ENCODE measurements at places on chromosomes 11 and 22. TPM values are rescaled to one million over a fixed set of nuclear protein-coding genes. Genes with fewer than 3 reads are reported as not detected.

- H3K4me1 ChIP-seq = no peaks in the 10 kb centered on the region
- H3K27ac ChIP-seq = no peak overlapping the region
- H3K36me3 ChIP-seq = no peaks in the 10 kb centered on the region
These were observed 44.3 kb downstream of the SLC5A12 start for GRCh38 chr11:26677566-26677965.

DNA sequence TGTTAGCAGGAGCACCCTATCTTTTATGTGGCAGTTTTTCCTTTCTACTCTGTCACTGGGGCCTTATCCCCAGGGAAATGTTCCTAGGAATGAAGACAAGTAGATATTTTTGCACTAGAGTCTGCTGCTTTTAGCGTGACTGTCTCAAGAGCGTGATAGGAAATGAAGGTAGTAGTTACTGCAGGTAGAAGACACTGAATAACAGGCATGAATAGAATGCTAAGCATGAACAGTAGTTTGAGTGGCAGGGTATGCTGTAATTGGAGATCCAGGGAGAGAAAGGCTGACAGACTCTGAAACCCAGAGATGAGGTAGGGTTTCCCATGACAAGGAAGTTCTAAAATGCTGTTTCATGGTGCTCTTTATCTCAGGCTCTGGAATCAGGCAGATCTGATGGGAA lies 475.1 kb downstream of the NELL1 start:
- H3K27me3 ChIP-seq = no peaks in the 10 kb centered on the region
- no peaks in the 10 kb centered on the region for H3K36me3 ChIP-seq
- no peak for DNase-seq

DNA sequence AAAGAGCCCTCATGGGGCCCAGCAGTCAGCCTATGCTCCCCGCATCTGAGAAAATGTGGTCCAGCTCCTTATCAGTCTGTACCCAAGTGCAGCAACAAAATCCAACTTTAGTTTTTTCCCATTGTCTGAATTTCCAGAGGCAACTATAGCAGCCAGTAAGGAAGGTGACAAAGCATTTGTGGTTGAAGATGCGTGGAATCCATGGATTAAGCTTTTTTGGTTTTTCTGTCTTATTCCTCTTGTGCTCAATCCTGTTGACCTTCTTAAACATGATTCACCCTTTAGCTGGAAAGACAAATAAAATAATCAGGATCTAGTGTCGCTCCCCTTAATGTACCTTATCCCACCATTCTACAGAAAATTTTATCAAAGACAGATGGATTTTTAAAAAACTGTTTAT lies 14.3 kb downstream of the GDPD4 start:
- no peaks in the 10 kb centered on the region for H3K36me3 ChIP-seq
- DNase-seq = no peak
- no peaks in the 10 kb centered on the region for H3K4me1 ChIP-seq
- H3K4me3 ChIP-seq = no peak overlapping the region

DNA sequence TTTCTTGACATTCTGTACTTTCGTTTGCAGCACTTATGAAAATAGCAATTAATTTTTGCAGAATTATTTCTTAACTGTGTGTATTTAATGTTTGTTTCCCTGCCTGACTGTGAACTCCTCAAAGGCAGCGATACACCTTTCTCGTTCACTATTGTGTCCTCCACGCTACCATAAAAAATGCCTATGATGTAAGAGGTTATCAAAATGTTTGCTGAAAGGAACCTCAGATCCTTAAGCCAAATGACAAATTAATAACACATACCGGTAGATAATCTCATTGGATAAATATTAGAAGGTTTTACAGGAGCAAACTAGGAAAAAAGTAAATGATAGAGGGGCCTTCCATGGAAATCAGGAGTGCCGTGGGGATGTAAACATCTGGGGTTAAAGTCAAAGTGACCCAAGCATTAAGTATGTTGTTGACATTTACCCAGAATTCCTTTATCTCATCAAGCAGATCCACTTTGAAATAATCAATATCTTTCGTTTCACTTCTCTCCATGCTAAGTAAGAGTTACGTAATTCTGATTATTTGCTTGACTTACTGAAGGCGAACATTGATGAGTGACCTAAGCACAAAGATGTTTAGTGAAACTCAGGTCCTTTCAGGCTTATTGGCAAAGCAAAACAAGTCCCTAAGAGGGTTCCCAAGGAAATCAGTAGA lies 2.6 kb upstream of the OOSP3 start:
- DNase-seq = no peak
- H3K36me3 ChIP-seq = no peaks in the 10 kb centered on the region
- H3K4me3 ChIP-seq = no peak overlapping the region
- no peak overlapping the region for H3K27ac ChIP-seq
- no peaks in the 10 kb centered on the region for H3K4me1 ChIP-seq
- H3K27me3 ChIP-seq = peaks cover 18% of the 10 kb centered on the region

GRCh38 chr11:45270946-45271716 lies 15.0 kb downstream of the SYT13 start:
- no peak overlapping the region for H3K4me3 ChIP-seq
- H3K4me1 ChIP-seq = no peaks in the 10 kb centered on the region
- H3K27me3 ChIP-seq = peaks cover 27% of the 10 kb centered on the region
- H3K27ac ChIP-seq = no peak overlapping the region
- DNase-seq = no peak
- H3K36me3 ChIP-seq = no peaks in the 10 kb centered on the region

The OR51A7 gene
- not detected for total RNA-seq

The CASP5 gene
- not detected for total RNA-seq
